ENCODE measurements at places on chromosomes 2 and 18.

- DNase-seq: peak; percentile 74
These were observed 42.4 kb downstream of the ARL4C start for GRCh38 chr2:234454433-234454832.

GRCh38 chr2:120287183-120288015, 34.7 kb downstream of the RALB start:
- DNase-seq: no peak

DNA sequence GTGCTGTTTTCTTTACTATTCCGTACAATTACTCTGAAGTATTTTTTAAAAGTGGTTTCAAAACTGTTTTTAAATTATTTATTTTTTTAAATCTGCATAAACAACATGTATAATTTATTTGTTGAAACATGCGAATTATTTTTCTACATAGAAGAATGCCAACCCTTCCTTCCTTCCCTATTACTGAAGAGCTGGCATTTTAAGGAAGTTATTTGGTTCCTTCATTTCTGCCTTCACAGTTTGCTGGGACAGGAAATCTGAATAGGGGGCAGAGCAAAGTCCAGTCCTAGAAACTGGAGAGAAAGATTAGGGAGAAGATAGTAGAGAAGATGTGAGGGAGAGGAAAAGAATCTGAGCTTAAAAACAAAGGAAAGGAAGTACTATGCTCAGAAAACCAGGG, 146.7 kb upstream of the ACVR2A start:
- DNase-seq: no peak

DNA sequence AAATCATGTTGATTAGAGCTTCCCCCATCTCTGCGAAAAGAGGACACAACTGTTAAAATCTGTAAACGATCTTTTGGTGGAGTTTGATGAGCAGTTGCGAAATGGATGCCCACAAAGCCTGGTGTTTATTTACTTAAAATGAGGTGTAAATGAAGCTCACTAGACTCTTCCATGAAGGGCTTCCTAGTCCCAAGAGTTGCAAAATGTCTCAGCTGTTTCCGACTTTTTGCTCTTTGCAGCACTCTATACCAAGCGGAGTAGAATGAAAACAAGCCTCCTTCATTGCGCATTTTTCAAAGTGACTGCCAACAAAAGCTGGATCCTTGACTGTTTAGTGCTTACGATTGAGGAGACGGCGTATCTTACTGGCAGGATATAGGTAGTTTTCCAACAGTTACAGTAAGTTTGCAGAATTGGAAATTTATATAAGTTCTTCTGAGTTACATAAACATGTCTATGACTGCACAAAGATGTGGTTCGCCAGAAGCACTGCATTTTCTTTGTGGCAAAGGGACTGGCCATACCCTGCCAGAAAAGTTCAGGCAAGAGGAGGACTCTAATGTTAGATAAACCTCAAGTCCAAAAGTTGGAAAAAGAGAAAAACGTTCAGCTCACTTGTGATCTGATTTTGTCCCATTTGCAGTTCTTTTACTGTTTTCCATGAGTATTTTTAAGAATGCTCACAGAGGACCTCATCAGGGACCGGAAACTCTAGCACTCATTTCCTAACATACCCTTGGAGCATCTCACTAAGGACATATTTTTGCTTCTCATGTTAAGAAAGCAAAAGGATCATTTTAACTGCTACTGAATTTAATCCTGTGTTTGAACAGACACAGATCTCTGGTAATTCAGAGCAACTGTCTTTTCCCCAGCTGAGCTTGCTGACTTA, 42.7 kb downstream of the COLEC12 start:
- DNase-seq: no peak

- no peak for DNase-seq
These were observed 413 bp upstream of the CHMP3 start for GRCh38 chr2:86563650-86564061.

- no peak for DNase-seq
These were observed 430.8 kb downstream of the SETBP1 start for GRCh38 chr18:45111502-45111848.

DNA sequence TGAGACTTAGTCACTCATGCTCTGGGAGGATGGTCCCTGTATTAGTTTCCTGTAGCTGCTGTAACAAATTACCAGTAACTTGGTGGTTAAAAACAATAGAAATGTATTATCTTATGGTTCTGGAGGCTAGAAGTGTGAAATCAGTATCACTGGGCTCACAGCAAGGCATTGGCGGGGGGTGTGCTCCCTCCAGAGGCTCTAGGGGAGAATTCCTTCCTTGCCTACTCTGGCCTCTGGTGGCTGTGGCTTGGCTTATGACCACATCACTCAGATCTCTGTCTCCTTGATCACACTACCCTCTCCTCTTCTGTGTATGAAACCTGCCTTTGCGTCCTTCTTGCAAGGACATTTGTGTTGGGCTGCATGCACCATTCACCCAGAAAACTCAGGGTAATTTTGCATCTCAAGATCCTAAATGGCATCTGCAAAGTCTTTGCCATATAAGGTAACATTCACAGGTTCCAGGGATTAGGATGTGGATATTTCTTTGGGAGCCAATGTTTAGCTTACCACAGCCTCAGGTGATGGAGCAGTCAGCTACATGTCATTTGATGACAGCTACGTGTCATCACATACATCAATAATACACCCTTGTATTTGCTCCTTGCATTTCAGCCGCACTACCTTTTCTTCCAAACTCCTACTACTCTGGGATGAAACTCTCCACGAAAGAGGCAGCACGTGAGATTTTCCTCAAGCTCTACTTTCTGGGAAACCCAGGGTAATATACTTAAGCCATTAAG, 49.6 kb upstream of the POU3F3 start:
- DNase-seq: no peak

GRCh38 chr2:112006076-112006410, 49.0 kb upstream of the TMEM87B start:
- DNase-seq: no peak

DNA sequence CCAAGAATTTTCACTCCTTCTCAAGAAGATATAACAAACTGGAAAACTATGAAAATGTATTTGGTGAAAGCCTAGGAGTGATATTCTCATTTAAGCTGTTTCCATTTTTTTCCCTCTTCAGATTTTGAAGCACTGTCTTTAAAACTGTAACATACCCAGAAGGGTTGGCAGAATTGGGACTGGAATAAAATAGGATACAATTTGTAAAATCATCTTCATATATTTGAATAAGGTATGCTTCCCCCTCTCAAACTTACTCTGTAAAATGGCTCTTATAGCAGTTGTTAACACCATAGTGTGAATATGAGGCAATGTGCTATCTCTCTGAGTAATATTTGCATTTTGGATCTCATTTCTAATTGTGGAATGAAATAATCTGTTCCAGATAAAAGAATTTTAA, 676.4 kb downstream of the ARHGAP15 start:
- no peak for DNase-seq

DNA sequence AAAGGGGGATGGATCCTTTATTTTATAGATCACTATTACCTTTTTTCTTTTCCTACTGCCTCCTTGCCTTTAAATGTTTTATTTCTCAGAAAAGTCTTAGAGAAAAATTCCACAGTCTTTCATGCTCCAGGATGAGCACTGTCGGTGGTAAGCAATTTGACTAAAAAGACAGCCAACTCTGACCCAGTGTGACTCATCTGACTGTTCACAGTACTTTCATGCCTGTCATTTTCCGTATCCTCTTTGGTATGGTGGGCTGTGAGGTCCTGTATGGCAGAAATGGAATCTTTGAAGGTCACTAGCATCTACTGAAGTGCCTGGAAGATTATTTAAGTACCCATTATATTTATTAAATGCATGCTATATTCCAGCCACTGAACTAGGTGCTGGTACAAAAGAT, 2.1 kb upstream of the RFTN2 start:
- no peak for DNase-seq

DNA sequence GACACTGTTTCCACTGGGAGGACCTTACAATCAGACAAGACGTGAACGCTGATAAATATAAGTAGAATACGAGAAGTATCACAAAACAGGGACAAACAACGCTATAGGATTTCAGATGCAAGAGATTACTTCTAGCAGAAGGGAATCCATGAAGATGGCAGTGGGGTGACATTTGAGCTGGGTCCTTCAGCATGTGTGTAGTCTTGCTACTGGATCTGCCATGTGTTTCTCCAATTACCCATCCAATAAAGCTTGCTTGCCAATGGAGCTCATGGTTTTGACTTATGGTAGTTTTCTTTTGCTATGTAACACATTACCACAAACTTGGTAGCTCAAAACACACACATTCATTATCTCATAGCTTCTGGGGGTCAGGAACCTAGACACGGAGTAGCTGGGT, 32.8 kb upstream of the LGALSL start:
- DNase-seq: no peak

GRCh38 chr2:99682275-99683060, 192.7 kb upstream of the REV1 start:
- no peak for DNase-seq

DNA sequence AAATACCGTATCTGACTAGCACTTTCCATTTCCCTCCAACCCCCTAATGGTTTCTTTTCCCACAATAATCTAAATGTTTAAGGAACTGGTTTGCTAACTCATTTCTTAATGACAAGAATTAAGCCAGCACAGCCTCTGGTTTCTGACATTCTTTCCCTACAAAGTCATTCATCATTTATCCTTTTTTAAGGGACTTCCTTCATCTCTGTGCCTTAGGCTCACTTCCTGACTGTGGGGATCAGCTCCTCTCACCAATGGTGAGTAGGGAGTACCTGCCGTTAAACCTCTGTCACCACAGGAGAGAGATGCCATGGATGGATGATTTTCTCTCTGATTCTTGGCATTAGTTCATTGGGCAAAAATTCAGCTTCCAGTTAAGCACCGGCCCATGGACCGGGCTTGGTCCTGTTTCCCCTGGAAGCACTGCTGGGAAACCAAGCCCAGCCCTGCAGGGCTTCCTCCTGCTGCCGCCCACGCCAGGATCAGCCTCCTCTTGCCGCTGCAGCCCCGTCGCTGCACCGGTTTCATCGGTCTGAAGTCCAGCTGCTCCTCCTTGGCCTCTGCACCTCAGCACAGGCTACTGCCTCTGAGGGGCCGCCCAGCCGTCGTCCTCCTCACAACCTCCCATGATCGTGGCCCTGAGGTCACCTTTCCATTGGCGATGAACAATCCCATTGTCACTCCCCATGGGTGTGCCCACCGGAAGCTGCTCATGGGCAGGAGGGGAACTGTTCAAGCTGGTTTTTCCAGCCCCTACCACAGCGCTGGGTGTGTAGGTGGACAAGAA, 64.0 kb upstream of the ZNF516 start:
- DNase-seq: no peak

DNA sequence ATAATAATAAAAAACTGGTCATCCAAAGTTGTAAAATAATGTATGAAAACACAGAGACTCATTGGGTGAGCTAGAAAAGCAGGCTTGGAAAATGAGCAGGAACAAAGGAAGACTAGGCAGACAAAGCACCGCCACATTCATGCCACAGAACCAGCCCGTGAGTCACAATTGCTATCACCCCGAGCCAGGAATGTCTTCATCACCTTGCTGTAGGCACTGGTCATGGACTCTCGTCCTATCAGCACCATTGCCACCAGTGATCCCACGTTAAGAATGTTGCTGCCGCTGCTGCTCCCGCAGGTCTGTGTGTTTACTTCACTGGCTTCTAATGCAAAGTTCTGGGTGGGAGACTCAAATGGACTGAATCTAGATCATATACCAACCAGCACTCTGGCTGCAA, 417.9 kb downstream of the PID1 start:
- DNase-seq: no peak

DNA sequence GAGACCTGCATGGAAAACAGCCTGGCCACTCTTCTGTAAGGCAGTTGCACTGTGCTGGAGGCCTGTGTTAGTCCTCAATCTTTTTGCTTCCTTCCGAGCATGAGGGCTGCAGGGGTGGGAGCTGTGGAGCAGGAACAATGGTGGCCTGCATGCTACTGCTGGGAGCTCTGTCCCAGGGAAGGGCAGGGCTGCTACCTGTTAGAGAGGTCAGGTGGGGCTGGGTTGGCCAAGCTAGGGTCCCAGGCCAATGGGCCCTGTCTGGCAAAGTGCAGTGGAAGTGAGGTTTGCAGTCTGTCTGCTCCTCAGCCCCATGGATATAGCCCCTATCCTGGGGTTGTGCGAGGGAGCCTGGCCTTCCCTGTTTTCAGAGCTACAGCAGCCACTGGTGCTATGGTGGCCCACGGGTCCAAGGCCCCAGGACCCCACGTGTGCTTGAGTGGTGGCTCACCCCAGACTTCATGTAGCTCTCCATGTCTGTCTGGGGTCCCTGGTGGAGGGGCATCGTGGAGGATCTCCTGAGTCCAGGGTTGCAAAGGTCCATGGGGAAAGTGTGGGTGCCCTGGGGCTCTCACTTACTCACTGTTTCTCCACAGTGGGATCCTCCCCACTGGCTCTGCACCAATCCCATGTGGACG, 1212.6 kb upstream of the NXPH2 start:
- DNase-seq: no peak

GRCh38 chr18:3002732-3003131, 10.2 kb downstream of the LPIN2 start:
- DNase-seq: no peak

DNA sequence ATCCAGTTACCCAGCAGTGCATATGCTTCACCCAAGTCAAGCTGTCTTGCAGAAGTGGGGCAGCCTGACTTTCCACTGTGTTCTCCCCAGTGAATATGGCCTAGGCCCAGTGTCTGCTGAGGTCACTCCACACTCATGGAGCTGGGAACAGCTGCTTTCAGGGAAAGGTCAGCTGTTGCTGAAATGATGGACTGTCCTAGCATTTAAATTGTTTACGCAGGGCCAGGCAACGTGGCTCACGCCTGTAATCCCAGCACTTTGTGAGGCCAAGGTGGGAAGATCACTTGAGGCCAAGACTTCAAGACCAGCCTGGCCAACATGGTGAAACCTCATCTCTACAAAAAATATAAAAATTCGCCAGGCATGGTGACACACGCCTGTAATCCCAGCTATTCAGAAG, 86.5 kb downstream of the LIPG start:
- no peak for DNase-seq

DNA sequence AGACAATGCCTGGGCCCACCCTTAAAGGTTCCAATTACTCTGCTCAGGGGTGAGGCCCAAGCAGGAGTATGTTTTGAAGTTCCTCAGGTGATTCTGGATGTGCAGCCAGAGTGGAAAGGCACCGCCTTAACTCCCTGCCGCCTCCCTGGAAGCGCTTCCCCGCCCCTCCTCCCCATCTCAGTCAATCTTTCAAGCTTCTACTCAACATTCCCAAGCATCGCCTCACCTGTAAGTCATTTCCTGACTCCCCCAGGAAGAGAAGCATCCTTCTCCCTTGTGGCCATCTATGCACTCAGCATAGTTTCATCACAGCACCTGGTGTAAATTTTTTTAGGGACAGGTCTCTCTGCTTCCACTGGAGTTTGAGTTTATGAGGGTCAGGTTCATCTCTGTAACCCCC, 67.5 kb downstream of the MYL12B start:
- no peak for DNase-seq

All from central memory CD4-positive, alpha-beta T cell (primary cell).